SIG-M5 (cell line): ENCODE measurements at places on chromosomes 2 and 18.

DNA sequence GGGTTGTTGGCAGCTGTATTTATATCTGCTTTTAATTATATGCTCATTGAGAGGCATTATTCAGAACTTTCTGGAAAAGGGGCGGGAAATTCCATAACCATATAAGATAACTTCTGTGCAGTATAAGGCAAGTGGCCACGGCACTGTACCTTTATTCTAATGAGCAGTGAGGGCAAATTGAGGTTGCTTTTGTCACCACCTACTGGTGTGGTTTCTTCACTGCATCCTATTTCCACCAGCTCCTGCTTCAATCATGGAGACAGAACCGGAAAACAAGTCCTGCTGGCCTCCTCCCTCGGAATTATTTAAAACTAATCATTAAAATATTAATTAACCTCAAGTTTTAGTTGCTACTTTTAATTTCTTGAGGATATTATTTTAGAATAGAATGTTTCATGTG, 759.4 kb downstream of the CBLN2 start:
- DNase-seq = no peak

GRCh38 chr18:5376986-5377385, 81.5 kb upstream of the ZBTB14 start:
- DNase-seq = no peak

- no peak for DNase-seq
These were observed at the start of gene FAM124B for GRCh38 chr2:224401641-224402342. TSS of gene FAM124B (minus strand) at chr2:224402107. CDS start at chr2:224401768, 339 bp downstream.

GRCh38 chr2:204026294-204026693, 89.7 kb downstream of the ICOS start:
- no peak for DNase-seq

GRCh38 chr18:4096486-4096885, 358.6 kb downstream of the DLGAP1 start:
- DNase-seq = no peak

GRCh38 chr2:180258579-180258978, 251.5 kb upstream of the CWC22 start:
- DNase-seq = no peak

DNA sequence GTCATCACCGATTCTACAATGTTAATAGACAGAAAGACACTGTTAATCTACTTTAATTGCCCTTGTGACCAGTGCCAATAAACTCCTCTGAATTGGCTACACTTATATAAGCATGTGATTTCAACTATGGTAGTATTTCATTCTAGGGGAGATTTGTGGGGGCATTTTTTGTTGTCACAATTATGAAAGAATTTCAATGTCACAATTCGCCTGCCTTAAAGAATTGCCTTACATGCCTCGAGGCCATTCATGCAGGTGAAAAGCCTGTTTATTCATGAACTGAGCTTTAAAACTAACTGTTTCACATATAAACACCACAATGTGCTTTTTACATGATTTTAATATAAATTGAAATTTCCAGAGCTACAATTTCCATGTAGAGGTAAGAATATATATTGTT, 162.8 kb downstream of the GCA start:
- no peak for DNase-seq

DNA sequence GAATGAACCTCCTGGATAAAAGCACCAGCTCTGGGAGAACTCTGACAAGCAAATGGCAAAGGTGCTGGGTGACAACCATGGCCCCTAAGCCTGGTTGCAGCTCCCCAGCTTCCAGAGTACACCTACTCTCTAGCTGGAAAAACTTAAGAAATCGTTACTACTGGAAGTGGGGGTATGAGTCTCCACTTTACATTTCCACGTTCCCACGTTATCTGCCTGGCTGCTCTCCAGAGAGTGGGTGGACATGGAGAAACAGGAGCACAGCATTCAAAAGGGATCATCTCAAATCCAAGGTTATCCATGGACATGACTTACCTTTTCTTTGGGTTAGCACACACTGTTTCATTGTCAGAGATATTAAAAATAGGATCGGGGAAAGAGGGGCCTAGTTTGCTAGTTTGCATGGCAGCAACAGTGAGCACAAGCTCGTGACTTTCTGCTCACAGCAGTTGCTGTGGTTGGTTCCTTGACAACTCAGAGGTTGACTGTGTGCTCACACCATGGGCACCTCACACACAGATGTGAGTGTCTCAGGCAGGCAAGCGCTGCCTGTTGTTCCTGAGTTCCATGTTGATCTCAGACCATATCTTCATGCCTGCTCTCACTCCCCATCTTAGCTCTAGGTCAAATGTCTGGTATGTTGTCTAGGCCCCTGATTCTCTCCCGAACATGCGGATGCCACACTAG, 32.5 kb downstream of the PTPN18 start:
- no peak for DNase-seq

DNA sequence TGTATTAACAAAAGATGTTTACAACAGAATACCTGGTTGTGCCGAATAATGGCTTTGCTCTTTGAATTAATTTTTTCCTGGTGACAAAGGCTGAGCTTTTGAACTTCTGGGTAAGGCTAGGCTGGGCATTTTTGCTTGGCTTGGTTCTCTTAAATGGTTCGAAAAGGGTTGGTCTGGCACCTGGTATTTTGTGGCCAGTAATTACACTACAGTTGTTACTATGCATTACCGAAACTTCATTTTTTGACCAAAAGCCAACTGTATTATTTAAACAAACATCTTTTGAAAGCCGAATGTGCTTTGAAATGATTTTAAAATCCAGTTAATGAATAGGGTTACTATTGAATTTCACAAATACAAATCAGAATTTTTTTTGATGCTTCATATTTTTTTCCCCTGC, 19.4 kb upstream of the NFE2L2 start:
- no peak for DNase-seq

DNA sequence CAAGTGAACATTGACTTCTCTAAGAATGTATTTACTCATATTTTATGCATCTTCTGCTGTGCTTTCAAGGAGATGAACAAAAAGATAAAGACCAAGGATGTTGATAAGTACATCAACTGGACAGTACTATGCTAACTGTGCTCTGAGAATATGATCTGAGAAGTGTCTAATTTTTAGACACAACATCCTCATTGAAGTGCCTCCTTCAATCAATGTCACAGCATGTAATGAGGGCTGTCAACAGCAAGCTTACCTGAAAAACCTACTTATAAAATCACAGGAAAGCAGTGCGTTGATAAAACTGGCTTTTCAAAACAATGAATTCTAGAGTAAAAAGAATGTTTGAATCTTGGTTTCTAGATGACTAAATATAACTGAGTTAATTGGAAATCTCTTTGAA, 452.9 kb upstream of the DSEL start:
- DNase-seq = no peak

DNA sequence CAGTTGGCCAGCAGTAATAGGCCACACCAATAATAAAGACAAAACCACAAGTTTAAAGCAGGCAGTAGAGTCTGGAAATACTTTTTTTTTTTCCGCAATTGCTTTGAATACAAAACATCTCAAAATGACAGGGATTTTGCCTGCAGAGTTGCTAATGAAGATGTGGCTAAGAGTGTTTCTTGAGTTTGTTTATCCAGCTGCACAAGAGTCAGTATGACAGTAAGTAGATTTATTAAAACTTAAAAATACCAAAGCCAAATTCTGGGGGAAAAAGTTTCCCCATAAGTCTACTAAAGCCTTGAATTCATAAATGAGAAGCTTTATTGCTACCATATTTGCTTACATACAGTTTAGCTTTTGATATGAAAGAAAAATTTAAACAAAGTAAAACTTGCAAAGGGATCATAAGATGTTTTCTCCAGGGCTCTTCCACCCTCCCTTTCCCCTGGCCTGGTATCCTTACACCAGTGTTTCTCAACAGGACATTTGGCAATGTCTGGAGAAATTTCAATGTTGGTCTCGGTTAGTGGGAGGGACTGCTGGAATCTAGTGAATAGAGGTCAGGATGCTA, 3.9 kb upstream of the DSEL start:
- DNase-seq = no peak

DNA sequence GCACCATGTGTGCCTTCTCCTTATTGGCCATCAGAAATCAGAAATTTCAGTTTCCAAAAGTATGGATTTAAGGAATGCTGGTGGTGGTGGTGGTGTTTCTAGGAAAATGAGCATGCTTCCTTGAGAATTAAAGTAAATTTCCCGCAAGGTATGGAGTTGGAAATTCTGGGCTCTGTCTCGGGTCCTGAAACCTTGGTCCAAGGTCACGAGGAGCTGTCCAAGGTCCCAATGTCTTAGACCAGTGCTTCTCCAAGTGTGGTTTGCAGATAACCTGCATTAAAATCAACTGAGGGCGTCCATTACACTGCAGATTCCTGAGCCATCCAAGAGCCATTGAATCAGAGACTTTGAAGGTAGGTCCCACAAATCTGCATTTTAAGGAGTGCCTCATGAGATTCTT, 210.9 kb upstream of the PKDCC start:
- no peak for DNase-seq

- DNase-seq = no peak
These were observed 22.7 kb upstream of the TFPI start for GRCh38 chr2:187576906-187577305.

DNA sequence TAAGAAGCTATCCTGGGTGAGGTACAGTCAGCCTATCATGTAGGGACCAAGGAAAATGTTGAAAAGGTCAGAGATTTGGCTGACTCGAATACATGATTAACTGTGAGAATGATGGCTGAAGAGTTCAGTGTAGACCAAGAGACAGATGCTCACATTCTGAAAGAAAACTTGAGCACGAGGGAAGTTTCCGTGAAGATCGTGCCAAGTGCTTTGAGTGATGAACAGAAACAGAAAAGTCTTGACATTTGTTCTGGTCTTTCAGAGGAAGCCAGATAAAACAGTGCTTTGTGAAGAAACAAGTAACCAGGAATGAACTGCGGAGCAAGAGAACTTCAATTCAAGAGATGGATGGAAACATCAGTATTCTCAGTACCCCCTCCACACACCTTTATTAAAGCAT, 500.3 kb upstream of the SMIM21 start:
- no peak for DNase-seq

- DNase-seq = no peak
These were observed 63.0 kb downstream of the TWIST2 start for GRCh38 chr2:238910751-238911351.

DNA sequence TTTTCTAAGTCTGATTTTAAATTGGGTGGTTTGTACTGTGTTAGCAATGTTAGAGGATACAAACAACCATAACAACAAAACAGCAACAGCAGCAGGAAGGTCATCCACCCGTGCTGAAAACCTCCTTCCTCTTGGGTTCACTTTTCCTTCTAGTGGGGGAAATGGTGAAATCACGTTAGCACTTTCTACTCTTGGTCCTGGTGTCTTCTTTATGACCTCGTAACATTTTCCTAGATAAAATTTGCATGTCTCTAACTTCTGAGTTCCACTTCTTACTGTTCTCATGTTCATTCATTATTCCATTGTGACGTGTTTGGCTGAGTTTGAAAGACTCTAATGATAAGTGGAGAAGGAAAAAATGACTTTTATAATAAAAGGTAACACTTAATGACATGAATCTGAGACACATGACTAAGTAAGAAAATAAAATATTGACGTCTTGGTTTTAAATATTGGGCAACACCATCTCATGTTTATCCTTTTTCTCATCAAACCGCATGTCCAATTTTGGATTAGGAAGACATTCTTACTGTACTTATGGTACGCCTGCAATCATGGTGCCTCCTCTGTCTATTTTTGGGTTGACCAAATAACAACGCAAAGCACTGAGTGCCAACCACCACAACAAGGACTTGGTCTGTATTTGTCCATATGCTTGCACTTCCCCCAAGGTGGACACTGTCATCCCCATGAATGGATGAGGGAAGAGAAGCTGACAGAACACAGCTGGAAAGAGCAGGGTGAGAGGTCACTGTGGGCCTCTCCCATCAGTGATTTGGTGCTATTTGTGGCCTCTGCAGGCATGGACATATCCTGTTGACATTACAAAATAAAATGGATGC, 25.7 kb upstream of the IL1R1 start:
- DNase-seq = no peak

GRCh38 chr2:178912416-178913048, 105.3 kb upstream of the TTN start:
- DNase-seq = no peak

DNA sequence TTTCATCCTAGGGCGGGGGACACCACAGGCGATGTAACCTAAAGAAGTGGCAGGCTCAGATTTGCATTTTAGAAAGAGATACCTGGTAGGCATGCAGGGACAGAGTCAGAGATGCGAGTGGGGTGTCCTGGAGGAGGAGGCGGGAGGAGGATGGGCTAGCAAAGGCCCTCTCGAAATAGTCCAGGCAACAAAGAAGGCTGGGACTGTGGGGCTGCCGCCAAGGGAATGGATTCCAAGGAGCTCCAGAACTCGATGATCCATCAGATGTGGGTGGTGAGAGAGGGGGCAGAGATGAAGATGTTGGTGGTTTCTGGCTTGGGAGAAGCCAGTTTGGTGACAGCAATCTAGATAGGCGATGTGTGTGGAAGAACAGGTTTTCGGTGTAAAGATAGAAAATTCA, 12.5 kb upstream of the INPP5D start:
- DNase-seq = no peak

- DNase-seq = no peak
These were observed 36.9 kb downstream of the KCTD18 start for GRCh38 chr2:200472853-200473464.

- DNase-seq = no peak
These were observed 96.0 kb downstream of the TNS1 start for GRCh38 chr2:217906798-217907197.

DNA sequence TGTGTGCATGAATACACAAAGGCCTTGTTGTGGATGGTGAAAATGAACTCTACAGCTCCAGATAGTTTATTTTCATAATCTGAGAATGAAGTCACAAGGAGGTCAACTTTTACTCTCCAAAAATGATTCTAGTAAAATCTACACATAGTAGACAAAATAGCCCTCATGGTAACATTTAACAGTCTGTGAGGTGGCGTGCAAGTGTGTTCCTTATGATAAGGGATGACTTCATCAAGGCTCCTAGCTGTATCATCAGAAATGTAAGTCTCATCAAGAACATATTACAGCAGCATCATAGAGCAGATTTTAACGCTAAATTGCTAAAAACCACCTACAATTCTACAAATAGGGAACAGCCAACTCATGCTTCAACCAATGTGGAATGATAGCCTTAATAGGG, 72.3 kb upstream of the RIOK3 start:
- DNase-seq = no peak

DNA sequence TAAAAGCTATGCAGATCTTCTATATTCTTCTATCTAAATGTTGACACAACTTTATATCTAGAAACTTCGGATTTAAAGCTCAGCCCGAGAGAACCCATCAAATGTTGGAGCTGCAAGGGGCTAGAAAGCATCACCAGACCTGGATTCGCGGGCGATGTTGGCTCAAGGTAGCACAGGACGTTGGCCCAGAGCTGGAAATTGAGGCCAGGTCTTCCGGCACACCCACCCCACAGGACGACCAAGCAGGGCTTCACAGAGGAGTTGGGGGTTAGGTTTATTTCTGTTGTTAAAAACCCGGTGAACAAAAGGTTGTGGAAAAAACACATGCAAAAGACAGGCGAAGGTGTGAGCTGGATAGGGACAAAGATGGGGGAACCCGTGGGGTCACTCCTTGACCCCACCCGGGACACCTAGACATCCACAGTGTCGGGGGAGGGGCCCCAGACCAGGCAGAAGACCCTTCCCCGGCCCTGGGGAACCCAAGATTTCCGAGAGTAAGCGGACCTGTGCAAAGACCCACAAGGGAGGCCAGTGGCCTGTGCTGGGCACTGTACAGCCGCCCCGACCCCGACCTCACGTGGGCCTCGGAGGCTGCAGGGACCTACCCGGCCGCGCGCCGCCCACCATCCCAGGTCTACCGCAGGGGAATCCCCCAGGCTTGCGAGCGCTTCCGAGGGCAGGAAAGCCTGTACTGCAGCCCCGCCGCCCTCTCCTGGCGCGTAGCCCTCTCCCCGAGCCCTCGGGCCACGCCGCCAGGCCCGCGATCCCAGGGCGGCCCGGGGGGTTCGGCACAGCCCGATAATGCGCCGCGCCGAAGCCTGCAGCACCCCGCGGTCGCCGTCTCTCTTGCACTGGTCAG, 1.8 kb upstream of the AGBL5 start:
- no peak for DNase-seq
